ENCODE measurements at places on chromosomes 1 and 21.

DNA sequence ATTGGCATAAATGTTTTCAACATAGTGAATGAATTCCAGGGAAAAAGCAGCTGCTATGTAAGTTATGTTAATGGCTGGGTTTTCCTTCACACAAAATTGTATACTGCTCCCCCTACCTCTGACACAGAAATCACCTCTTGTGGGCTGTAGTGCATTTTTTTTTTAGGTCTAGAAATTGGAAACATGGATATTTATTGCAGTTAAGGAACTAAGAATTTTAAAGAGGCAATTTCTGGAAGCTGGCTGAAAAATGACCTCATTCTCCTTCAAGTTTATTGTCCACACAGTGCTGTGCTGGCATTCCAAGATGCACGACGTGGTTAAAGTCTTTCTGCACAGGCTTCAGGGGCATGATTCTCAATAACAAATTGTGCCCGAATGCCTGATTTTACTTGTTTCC is 1424.2 kb downstream of the MRPL39 start:
- no peak for DNase-seq

GRCh38 chr1:8910914-8911313 is 32.4 kb upstream of the ENO1 start:
- no peak for DNase-seq

- DNase-seq, result no peak
These were observed 690.5 kb upstream of the NR5A2 start for GRCh38 chr1:199336745-199337640.

GRCh38 chr1:202319381-202320080 is 22.2 kb downstream of the UBE2T start:
- DNase-seq, result no peak

- DNase-seq, result no peak
These were observed 10.6 kb downstream of the PARP1 start for GRCh38 chr1:226397011-226397926.

- DNase-seq, result no peak
These were observed 163.6 kb upstream of the PALMD start for GRCh38 chr1:99482286-99482685.
